Jurkat, Clone E6-1 (cell line): ENCODE measurements at places on chromosomes 7 and 10.

GRCh38 chr7:25978466-25978865, 173.5 kb upstream of the NFE2L3 start:
- no peak for DNase-seq

DNA sequence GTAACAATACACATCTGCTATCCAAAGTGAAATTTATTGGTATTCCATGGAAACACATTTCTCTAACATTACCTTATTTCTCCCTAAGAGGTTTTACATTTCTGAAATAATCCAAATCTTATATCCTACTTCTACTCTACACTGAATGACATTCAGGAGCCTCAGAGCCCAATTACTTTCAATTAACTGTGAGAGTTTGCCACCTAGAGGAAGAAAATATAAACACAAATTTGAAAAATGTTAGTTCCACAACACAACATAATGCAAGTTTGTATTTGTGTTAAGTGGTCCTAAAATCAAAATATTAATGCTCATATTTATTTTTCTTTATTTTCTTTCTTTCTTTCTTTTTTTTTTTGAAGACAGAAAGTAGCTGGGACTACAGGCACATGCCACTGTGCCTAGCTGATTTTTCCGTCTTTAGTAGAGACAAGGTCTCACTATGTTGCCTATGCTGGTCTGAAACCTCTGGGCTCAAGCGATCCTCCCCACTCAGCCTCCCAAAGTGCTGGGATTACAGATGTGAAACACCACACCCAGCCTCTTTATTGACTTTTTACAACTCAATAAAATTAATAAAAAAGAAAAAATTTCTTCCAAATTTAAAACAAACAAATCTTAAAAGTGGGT, 46.0 kb downstream of the ATAD1 start:
- peak; percentile 28 for DNase-seq

GRCh38 chr7:7768977-7769709, 50.7 kb upstream of the RPA3 start:
- DNase-seq: no peak

DNA sequence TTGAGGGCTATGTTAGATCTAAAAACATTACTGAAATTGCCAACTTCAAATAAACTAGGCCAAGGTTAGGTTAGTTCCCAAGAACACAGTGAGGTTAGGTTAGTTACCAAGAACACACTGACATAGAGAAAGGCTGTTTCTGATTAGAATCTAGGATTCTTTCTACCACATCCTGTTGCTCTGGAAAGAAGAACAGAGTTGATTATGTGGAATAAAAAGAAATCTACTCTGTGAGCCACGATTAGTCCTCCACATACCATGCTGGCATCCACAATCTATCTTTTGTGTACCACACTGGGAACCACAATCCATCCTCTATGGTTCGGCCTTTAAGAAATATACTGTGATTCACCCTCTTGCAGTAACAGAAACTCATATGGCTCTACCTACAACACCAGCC, 91.4 kb downstream of the LRRTM3 start:
- peak; percentile 9 for DNase-seq

- DNase-seq: no peak
Observed at GRCh38 chr10:65911151-65911835, 1014.5 kb upstream of the LRRTM3 start.

- DNase-seq: no peak
Observed at GRCh38 chr7:3067606-3068380, 24.1 kb upstream of the CARD11 start.

DNA sequence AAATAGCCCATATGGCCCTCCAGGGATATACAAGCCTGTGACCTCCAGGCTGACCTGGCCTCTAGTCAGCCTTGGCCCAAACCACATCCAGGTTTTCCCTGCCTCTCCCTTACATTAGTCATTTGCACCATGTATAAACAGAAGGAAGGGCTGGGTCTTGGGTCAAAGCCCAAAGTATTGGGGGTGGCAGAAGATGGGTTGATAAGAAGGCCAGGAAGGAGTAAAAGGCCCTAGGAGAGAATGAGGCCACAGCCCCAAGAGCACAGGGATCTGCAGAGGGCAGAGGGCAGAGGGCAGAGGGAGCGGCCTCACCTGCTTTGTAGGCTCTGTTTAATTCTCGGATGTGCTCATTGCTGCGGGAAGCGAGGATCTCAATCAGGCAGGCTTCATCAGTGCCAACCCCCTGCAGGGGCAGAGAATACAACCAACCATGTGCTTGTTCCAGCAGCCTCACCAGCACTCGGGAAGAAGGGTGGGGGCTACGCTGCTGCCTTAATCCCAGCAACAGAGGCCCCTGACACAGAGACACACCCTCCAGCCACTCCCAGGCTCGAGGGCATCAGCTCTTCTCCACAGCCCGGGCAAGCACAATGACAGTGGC, 31.3 kb downstream of the PLAC9 start:
- DNase-seq: no peak

DNA sequence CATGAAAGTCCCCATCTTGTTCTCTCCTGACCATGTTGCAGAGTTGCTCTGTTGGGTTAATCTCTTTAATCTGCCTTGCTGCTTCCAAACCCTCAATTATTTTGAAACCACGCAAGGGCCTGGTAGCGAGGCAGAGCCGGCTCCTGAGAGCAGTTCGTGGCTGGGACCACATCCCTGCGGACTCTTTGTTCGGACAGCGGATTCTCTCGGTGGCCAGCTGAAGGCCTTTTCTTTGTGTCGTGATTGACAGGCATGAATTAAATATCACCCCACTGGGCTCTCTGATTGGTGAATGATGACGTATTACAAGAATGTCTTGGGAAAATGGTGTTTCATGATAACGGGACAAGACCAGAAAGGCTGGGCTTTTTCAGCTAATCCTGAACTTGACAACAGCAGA, 66.9 kb upstream of the ARHGAP21 start:
- no peak for DNase-seq

DNA sequence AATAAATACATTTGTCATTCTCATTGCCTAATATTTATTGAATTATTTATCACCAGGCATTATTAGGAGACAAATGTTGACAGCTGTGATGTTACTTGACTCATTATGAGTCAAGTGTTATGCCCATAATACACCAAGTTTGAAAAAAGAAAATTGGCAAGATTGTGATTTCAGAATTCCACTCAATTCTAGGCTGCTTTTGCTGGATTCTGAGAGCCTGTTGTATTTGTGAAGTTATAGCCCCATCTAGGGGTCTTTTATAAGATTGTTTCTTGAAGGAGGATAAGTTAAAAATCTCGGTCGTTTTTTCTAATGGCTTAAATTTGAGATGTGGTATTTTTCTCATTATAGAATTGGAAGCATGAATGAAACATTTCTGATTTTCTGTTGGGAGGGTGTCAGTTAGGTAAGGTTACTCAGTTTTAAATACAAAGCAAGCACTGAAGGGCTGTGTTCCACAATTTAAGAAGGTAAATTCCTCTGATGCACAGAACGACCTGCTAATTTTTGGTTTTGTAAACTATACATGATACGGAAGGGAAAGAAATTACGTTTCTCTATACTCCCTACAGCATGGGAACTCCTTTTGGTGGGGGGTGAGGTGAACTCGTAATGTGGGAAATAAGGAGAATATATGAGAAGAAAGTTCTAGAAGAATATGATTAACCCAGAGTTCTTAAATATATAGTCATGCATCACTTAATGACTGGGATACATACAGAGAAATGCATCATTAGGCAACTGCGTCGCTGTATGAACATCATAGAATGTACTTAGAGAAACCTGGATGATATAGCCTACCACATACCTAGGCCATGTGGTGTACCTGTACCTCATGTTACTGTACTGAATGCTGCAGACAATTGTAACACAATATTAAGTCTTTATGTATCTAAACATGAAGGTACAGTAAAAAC, 2.6 kb downstream of the STK31 start:
- DNase-seq: peak; percentile 37

GRCh38 chr7:95929710-95930280, 157.4 kb downstream of the DYNC1I1 start:
- no peak for DNase-seq
